ENCODE measurements at places on chromosomes 4 and X.

GRCh38 chrX:2272337-2272736, 228.4 kb downstream of the DHRSX start:
- no peak for DNase-seq

DNA sequence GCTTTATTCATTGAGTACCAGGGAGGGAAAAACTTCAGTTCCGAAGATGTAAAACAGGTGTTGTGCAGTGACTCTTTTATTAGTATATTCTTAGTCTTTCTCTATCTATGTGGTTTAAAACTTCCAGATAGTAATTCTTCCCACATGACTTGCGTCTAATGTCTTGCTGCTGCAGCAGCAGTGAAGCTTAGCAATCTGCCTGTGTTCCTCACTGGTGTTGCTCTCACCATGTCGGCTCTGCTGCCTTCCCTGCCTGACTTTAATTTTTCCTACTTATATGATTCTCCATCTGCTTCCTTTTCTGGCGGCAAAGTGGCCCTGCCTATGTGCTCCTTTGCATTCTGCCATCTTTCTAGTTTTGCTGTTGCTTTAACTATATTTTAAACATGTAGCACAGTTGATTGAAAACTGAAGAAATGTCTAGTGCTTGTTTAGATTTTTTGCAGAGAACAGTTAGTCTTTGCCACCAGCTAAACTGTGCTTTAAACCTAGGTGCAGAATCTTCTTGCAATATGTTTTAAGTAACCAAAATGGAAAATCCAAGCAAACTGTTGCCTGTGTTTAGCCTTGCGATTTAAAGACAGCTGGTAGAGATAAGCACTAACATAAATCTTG, 1934.2 kb upstream of the IGFBP7 start:
- DNase-seq, result no peak

DNA sequence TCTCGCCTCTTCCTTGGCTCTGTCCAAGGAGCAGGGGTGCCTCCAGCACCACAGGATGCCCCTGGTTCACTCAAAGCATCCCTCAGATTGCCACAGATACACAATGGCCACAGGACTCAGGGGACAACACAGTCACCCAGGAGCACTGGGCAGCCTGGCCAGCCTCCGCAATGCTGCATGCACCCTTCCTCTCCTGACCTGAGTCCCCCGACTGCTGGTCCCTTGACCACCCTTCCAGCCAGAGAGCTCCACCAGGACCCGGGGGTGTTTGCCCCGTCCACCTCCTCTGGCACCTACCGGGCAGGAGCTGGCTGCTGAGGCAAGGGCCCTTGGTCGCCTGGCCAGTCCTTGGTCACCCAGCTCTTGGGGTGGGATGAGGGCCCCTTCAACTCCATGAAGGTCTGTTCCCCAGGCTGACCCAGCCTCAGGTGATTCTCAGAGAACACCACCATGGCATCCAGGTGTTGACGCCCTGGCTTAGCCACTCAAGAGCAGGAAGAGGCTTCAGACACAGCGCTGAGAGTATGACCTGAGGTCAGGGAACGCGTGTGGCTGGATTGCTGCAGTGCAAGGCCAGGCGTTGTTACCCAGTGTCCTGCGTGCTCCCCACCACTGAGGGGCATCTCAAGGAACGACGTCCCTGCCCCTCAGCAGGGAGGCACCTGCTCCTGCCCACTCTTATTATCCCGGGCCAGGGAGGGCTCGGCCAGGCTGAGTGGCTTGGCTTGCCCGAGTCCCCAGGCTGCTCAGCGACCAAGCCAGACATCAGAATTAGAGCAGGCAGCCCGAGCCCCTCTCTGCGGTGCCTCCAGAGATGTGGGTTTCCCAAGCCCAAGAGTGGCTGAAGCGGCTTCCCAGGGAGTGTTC, 10.2 kb downstream of the ADRA2C start:
- no peak for DNase-seq

GRCh38 chr4:154314248-154314647, 177.4 kb downstream of the DCHS2 start:
- DNase-seq, result no peak

GRCh38 chr4:147741190-147741788, 9.4 kb downstream of the ARHGAP10 start:
- DNase-seq, result no peak

GRCh38 chrX:31423609-31424189, 351.9 kb upstream of the FTHL17 start:
- DNase-seq, result no peak

DNA sequence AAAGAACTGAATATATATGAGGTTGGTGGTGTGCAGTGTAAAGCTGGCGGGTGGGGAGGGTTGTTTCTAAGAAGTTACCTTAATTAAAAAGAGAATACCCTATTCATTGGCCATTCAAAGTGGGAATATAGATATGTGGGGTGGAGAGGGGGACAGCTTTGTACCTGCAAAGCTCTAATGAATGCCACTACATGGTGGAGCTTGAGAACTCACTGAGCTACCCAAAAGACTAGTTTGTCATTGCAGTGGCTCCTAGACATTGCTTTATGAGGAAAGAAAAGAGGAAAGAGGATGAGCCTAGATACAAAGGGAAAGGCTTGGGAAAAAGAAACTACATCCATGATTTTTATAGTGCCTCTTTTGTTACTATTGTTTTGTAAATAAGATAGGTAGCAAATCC, 209.9 kb upstream of the SPRY1 start:
- DNase-seq, result no peak

DNA sequence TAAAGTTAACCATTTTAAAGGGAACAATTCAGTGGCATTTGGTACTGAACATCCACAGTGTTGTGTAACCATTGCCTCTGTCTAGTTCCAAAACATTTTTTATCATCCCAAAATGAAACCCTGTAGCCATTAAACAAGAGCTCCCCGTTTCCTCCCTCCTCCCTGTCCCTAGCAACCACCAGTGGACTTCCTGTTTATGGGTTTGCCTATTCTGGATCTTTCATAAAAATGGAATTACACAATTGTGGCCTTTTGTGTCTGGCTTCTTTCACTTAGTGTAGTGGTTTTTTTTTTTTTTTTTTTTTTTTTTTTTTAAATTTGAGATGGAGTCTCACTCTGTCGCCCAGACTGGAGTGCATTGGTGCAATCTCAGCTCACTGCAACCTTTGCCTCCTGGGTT, 11.6 kb downstream of the RBMX2 start:
- DNase-seq, result no peak

DNA sequence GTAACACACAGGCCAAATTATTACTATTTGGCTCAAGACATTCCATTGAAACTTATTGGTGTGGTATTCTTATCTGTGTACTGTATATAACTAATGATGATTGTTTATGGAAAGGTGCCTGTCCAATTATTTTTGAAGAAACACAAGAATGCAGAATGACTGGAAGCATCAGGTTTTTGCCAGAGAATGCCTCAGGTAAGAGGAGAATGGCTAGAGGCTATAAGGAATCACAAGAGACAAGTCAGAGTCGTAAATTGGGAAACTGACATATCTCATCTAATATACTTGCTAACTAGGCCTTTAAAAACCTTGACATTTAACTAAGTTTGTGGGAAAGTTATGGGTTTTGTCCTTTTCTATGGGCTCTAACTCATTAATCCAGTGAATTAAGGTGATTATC, 69.3 kb upstream of the TTC29 start:
- no peak for DNase-seq

DNA sequence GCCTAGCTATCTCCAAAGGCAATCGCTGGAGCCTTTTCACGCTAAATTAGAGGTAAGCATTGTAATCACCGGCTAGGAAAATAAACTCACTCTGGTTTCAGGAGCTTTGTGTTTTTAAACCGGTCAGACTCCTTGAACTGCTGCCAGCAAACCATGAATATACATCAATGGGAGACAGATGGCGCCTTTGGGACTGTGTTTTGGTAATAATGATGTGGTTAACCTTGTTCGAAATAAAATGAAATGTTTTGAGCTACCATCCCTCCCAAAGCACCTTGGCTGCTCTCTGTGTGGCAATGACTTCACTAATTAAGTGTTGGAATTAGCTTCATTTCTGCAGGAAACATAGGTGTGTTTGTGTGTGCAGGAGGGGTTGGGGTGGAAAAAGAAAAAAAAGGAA, 65.3 kb downstream of the CLNK start:
- no peak for DNase-seq

- DNase-seq, result no peak
Observed at GRCh38 chrX:129586446-129586845, 46.4 kb downstream of the OCRL start.

DNA sequence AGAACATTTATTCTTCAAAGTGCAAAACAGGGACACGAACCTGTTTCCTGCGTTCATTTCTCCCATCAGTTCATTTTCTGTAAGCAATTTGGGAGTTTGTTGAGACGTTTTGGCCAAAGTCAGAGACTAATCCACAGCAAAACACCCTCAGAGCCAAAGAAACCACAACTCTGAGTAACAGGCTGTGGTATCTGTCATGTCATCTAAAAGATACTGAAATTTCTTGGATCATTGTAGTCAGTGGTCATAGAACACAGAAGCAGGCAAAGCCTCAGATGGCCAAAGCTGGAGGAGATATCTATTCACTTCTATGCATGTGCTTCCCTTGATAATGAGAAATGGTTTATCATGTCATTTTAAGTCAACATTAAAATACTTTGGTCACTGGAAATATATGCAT, 485.6 kb upstream of the GALNT7 start:
- no peak for DNase-seq

- DNase-seq, result no peak
Observed at GRCh38 chr4:2096073-2096609, 37.0 kb downstream of the NAT8L start.

GRCh38 chr4:3471886-3472285, 8.8 kb downstream of the DOK7 start:
- DNase-seq, result no peak

GRCh38 chrX:24260842-24261550, 52.9 kb downstream of the SUPT20HL2 start:
- peak; percentile 25 for DNase-seq

GRCh38 chrX:34521563-34521962, 135.5 kb downstream of the TMEM47 start:
- DNase-seq, result no peak

DNA sequence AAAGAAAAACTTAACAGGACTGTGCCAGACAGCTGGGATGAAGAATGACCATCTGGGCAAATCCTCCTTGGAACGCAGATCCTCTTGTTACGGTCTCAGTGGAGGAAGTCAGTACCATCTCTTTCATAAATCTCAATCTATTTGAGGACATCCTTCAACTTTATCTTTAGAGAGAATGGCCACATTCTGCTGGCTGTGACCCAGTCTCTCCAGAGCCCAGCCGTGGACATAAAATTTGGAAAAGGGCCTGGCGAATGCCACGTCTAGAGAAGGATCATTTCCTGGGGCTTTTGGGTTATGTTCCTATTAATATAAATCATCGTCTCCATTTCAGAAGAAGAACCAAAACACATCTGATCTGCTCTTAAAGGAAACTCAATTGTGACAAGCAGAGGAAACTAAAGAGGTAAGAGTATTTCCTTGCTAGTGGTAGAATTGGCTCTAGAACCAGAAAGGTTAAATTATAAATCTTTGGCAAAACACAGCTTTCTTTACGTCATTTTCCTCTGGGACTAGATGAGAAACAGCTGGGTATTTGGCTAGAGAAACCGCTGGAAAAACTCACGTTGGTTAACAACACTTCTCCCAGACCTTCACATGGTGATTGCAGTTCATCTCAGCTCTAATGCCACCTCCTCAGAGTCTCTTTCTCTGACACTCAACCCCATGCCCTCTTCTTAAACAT, 164.7 kb downstream of the CHIC2 start:
- DNase-seq, result no peak

GRCh38 chr4:137203601-137204000, 328.7 kb downstream of the PCDH18 start:
- DNase-seq, result no peak

DNA sequence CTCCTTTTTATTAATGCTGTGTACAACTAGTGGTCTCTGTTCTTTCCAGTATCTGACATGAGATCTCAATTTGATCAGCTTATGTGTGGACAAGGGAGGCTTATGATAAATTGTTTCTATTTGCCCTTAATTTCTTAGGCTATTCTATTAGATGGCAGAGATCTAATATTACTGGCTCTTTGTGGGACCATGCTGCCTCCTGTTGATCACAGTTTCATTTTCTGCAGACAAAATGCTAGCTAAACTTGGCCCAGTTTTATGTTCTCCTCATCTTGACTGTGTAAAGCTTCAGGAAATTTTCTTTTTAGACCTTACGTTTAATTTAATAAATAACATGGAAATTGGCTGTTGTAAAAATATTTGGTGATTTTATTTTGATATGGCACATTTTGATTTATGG, 627.1 kb upstream of the AADAT start:
- no peak for DNase-seq

- DNase-seq, result no peak
Observed at GRCh38 chrX:107025545-107025944, 25.5 kb upstream of the MORC4 start.

- DNase-seq, result no peak
Observed at GRCh38 chr4:110020139-110020538, 107.5 kb downstream of the EGF start.

DNA sequence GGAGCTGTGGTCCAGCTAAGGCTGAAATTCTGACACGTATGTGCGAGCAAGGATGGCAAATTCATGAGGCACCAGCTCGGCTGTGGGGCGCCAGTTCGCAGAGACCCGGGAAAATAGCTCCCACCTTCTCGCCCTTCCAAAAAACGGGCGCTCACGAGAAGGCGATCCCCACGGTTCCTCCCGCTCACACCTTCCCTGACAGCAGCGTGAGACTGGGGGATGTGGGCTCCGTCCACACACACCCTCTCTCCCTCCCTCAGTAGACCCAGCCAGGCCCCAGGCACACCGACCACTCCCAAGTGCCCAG, 584 bp downstream of the GPC3 start:
- no peak for DNase-seq

DNA sequence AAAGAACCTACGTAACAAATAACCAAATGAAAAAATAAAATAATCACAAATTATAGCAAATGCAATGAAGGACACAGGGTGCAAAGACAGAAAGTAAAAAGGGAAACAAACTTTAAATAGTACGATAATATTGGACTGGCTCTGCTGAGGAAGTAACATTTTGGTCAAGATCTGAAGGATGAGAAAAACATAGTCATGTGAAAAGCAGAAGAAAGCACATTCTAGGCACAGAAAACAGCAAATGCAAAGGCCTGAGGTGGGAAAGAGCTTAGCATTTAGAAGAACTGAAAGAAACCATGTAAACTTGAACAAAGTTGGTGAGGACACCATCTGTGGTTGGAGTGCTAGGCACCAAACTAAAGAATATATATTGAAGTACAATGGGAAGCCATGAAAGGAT, 111.2 kb downstream of the PPP3CA start:
- DNase-seq, result no peak

- no peak for DNase-seq
Observed at GRCh38 chrX:110043506-110043905, 40.6 kb downstream of the TMEM164 start.

DNA sequence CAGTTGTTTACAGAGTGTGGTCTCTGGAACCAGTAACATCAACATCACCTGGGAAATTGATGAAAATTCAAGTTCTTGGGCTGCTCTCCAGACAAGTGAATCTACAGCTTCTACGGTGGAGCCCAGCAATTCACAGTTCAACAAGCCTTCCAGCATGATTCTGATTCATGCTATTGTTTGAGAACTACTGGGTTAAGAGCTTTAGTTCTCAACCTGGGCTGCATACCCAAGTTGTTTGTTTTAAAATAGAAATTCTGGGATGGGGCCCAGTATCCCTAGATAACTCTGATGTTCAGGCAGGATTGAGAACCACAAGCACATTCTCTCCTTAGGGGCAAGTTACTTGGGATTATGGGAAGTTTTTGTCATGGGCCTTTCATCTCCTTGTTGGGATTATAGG, 37.9 kb upstream of the PGK1 start:
- DNase-seq, result no peak
